ENCODE measurements at places on chromosomes 12 and 14.

DNA sequence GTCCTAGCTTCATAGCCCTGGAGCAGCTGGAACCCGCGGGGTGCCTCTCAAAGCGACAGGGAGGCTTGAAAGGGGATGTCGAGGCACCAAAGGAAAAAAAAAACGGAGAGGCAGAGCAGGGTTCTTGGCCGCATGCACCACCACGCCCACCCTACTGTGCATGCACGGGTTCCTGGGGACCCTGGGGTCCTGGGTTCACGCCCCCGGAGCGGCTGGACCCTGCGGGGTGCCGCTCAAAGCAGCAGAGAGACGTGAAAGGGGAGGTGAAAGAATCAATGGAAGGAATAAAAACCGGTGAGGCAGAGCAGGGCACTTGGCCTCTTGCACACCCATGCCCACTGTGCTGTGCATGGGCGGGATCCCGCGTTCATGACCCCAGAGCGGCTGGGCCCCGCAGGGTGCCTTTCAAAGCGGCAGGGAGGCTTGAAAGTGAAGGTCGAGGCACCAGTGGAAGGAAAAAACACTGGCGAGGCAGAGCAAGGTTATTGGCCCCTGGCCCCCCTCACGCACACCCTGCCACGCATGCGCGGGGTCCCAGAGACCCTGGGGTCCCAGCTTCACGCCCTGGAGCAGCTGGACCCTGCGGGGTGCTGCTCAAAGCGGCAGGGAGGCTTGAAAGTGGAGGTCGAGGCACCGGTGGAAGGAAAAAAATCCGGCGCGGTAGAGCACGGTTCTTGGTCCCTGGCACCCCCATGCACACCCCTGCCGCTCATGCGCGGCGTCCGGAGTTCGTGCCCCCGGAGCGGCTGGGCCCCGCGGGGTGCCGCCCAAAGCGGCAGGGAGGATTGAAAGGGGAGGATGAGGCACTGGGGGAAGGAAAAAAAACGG, 318.5 kb downstream of the ALG10 start:
- DNase-seq, result no peak

- DNase-seq, result no peak
Measured at GRCh38 chr12:111570084-111570961, 28.8 kb downstream of the ATXN2 start.

GRCh38 chr12:12178559-12178958, 88.3 kb downstream of the LRP6 start:
- DNase-seq, result no peak

- DNase-seq, result no peak
Measured at GRCh38 chr12:128402486-128403243, 135.7 kb downstream of the TMEM132C start.

DNA sequence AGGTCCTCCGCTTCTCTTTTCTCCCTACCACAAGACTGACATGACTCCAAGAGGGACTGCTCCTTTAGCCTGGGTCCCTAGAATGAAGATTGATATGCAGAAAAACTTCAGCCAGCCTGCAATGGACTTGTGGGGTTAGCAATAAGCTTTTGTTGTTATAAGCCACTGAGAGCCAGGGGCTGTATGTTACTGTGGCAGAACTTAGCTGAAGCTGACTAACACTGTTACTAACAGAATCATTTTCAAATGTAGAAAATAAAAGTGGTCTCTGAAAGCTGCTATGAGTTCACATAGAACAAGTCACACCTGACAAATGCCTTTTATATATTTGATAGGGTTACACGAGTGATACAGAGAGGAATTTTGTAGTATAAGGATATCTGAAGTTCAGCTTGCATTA, 13.6 kb upstream of the RFLNA start:
- DNase-seq, result no peak

GRCh38 chr14:31024010-31024480, 1.4 kb upstream of the AP4S1 start:
- no peak for DNase-seq

- DNase-seq, result no peak
Measured at GRCh38 chr12:50573271-50573670, 68.5 kb downstream of the DIP2B start.

GRCh38 chr14:60266021-60266937, 17.3 kb downstream of the PPM1A start:
- no peak for DNase-seq

DNA sequence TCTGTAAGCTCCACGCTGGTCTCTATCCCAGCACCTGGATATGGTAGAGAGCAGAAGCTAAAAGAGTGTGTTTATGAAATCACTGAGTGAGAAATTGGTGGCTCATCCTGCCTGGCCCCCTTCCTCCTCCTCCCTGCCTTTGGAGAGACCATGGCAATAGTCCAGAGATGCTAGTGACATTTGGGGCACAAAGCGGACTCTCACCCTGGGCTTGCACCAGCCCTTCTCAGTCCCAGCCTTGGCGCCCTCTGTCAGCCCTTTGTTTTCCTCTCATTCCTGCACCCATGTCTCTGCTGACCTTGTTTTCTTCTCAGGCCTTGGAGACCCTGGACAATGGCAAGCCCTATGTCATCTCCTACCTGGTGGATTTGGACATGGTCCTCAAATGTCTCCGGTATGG, 18.2 kb downstream of the ALDH2 start:
- DNase-seq, result no peak

GRCh38 chr12:3225154-3225795, 148.1 kb downstream of the TSPAN9 start:
- DNase-seq, result no peak

- peak; percentile 78 for DNase-seq
Measured at GRCh38 chr14:74881431-74882102, at the start of gene DLST. Gene DLST (plus strand): TSS chr14:74881916. CDS start chr14:74881954, 38 bp downstream.

DNA sequence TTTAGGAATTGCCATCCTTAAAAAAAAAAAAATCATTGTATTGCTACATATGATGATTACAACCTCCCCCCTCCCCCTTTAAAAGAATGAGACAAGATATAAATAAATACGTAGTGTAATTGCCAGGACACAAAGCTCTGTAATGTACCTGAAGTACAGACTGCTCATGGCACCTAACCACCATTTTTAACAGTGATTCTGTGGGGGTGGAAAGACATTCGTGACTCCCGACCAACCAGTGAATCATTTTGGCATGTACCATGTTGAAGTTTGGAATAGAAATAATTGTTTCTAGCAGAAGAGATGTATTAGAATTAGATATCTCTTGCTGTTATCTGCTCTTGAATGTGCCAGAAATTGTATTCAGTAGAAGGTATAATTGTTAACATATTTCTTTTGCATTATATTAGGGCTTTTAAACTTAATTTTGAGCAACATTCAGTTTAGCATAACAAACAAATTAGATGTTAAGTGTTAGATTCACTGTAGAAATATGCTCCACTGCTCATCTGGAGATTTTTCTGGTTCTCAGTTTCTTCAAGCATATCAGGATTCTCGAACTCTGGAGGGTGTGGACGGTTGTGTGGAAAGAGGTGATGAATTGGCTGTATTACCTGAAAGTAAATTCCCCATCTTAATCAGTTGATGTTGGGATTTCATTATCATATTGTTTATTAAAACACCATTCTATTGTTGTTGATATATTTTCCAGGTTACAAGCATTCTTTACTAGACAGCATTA, 31.1 kb downstream of the FRS2 start:
- no peak for DNase-seq

DNA sequence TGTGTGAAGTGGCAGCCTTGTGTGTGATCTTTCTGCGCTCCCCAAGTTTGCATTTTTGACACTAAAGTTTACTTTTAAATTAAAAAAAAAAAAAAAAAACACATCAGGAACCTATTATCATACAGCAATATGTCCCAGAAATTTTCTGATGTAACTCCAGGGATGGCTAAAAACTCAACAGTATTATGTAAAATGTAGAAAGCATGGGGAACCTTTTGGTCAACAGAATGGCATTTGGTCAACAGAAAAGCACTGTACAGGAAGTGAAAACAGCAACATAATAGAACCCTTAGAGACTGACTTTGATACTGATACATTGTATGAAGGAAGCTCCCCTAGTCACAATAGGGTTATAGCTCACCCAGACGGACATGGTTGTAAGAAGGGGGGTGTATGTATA, 224.3 kb downstream of the ITPR2 start:
- no peak for DNase-seq

GRCh38 chr12:103880299-103881142, 39.5 kb upstream of the NT5DC3 start:
- peak; percentile 16 for DNase-seq
